Activated CD8-positive, alpha-beta memory T cell treated with anti-CD3 and anti-CD28 coated beads for 4 hours (primary cell): ENCODE measurements at places on chromosomes 16 and 17.

- peak; percentile 26 for DNase-seq
These were observed 120.2 kb upstream of the XYLT1 start for GRCh38 chr16:17590711-17591654.

GRCh38 chr17:77959926-77960521 is 1.5 kb downstream of the TNRC6C start:
- DNase-seq, result no peak

GRCh38 chr16:4402439-4403132 is 13.8 kb downstream of the CORO7 start:
- peak; percentile 41 for DNase-seq

- peak; percentile 40 for DNase-seq
These were observed 62.9 kb upstream of the AMZ2 start for GRCh38 chr17:68184816-68185436.

- no peak for DNase-seq
These were observed 696.9 kb downstream of the WWOX start for GRCh38 chr16:78796221-78796866.

- DNase-seq, result no peak
These were observed 8.6 kb downstream of the PDP2 start for GRCh38 chr16:66888647-66889615.

- DNase-seq, result no peak
These were observed 38.5 kb downstream of the MBTD1 start for GRCh38 chr17:51221322-51221721.

DNA sequence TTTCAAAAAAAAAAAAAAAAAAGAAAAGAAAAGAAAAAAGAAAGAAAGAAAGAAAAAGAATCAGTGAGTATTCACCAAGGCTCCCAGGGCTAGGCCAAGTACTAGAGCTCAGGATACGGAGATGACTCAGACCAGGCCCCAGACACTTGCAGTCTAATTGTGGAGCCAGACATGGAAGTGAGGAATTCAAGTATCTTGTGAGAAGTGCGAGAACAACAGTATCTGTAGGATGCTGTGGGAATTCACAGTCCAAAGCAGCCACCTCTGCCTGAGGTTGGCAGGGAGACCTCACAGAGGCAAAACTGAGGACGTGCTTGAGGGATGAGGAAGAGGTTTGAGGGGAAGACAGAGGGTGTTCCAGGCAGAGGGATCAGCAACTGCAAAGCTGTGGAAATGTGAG is 14.0 kb upstream of the ALDOA start:
- no peak for DNase-seq

DNA sequence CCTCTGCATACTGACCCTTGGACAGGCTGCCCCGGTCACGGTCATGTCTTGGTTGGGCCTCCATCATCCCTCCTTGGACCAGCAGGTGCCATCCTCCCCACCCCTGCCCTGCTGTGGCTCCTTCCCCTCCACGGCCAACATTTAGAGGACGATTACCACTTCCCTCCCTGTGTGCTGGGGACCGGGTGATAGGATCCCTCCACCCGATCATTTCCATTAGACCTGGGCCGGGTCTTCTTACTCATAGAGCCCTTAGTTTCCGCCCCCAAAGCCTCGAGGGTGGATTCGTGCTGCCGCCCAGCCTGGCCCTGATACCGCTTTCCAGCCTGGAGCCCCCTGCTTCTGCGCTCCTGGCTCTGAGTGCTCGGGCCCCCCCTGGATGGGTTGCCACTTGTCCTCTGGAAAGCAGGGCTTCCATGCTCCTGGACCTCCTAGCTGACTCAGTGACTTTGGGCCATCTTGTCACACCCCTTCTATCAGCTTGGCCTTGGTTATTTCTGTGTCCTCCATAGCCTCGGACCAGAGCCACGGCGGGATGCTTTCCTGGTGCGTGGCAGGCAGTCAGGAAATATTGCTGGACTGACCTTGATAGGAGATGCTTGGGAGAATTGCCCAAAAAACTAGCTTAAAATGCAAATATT is 171.4 kb downstream of the SEC14L1 start:
- no peak for DNase-seq

DNA sequence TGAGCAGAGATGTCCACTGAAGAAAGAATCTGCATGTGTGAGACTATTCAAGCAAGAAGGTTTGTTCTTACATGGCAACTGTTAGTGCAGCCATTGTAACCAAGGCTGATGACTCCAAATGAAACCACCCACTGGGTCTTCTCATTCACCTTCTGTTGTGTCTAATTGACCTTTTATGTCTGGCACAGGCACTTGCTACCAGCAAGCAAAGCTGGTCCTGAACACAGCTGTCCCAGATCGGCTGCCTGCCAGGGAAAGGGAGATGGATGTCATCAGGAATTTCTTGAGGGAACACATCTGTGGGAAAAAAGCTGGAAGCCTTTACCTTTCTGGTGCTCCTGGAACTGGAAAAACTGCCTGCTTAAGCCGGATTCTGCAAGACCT is 3.6 kb downstream of the CDC6 start:
- no peak for DNase-seq

DNA sequence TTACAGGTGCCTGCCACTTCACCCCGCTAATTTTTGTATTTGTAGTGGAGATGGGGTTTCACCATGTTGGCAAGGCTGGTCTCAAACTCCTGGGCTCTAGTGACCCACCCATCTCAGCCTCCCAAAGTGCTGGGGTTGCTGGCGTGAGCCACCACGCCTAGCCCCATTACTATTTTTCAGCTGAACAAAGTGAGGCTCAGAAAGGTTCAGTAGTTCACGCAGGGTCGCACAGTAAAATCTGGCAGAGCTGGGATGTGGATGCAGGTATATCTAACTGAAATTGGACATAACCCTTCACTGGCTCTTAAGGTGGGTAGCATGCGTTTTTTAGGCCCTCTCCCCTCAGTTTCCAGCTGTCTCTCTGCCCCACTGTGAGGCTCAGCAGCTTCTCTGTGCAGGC is 7.2 kb downstream of the AQP8 start:
- DNase-seq, result no peak

DNA sequence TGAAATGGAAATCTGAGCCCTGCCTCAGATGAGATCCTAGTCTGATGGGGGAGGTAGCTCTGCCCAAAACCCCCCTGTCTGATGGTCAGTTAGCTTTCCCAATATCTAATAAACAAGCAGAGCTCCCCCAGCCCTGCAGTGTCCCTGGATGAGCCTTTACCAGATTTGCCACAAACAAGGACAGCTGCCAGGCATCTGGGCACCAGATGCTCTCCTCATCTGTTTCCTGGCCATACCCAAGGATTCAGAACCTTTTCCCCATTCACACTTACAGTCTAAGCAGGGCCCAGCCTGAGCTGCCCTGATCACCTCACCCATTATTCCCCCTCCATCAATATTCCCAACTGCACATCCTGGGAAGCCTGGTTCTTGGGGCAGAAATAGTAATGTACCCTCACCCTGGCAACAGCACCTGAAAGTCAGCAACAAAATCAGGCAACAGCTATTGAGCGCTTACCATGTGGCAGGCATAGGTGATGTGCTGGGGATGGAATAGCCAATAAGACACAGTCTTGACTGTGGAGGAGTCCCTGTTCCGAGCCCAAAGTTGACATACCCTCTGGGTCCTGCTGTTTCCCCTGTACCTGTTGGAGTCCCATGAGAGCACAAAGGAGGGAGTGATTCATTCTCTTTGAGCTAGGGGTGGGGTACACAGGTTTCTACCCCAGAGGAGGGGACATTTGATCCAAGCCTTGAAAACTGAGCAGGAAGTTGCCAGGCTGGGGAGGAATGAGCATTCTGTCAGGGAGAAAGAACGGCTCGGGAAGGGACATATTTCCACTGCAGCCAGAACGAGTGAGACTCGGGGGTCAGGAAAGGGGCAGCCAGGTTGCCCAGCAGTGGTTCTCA is 147.4 kb downstream of the TMEM132E start:
- no peak for DNase-seq

GRCh38 chr17:38606646-38607611 is 1.2 kb upstream of the SRCIN1 start:
- DNase-seq, result no peak

DNA sequence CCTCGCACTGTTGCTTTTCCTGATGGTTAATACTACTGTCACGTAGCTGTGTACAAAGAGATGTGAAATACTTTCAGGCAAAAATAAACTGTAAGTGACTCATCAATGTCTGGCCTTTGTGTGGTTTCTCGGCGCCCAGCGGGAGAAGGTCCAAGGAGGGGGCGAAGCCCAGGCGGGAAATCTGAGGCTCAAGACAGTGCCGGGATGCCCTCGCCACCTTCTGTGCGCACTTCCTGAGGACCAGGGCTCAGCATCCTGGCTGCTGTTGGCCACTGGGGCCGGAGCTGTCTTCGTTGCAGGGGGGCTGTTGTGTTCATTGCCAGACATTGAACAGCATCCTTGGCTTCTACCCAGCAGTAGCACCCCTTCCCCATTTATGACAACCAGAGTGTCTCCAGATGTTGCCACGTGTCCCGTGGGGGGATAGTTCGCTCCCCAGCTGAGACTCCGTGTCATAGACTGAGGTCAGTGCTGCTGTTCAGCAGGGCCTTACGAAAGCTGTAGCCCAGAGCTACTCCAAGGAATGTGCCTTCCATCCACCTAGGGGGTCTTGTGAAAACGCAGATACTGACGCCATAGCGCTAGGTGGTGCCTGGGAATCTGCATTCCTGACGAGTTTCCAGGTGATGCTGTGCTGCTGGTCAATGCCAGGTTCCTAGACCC is 67.3 kb upstream of the PLCG2 start:
- DNase-seq, result no peak

DNA sequence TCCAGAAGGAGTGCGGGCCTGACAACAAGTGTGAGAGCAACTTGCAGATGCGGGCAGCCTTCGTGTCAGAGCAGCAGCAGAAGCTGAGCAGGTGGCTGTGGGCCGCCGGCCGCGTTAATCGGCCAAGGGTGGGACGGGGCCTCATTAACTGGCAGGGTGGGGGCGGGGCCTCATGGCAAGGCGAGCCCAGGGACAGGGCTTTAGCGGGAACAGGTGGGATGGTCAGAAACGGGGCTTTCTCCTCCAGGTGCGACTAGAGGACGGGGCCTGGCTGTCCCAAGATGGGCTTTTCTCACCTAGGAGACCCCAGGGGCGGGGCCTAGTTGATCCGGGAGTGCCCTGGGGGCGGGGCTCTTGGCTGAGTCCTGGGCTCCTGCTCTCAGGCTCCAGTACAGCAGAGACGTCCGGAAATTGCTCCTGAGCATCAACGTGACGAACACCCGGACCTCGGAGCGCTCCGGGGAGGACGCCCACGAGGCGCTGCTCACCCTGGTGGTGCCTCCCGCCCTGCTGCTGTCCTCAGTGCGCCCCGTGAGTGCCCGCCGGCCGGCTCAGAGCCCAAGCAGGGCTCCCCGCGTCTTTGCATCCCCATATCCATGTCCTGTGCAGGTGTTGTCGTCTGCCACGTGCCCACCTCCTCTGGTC is 18.4 kb upstream of the PDK2 start:
- DNase-seq, result no peak

GRCh38 chr16:77238593-77238992 is 39.4 kb downstream of the SYCE1L start:
- DNase-seq, result no peak

GRCh38 chr17:13753154-13753553 is 151.4 kb upstream of the HS3ST3A1 start:
- DNase-seq, result no peak

- peak; percentile 14 for DNase-seq
These were observed 6.2 kb downstream of the PSMD12 start for GRCh38 chr17:67359960-67360791.

- no peak for DNase-seq
These were observed 628 bp upstream of the BLMH start for GRCh38 chr17:30292286-30292858.

DNA sequence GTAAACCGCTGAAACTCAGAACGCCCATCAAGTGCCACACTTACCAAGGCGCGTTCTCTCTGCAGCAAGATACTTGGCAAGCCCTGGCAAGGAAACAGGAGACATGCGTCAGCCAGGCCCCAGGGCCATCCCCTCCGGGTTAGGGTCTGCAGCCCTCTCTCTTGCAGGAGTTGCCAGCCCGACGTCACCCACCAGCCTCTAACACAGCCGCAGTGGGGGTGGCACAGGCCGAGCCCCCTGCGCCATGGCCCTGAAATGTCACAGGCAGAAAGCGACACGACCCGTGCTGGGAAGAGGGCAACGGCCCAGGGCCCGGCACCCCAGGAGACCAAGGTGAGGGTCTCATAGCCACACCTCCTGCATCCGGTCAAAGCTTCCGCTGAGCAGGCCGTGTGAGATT is 21.9 kb downstream of the ELAC2 start:
- DNase-seq, result no peak
